NCI-H1417 (cell line): ENCODE measurements at places on chromosomes 16 and 17.

DNA sequence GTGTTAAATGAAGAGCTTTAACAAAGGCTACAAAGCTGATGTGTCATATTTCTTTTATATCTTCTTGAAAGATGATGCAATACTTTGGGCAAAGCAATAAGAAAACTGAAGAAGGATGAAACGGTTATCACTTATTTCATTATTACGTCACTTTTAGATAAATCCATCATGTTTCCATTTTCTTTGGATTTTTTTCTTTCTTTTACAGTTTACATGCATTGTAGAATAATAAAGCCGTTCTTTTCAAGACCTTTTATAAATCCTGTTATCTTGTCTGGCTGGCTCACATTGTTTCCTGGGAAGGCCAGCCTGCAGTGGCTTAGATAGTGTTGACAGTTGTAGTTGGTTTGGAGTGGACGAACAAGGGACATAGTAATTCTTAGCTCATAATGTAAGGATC, 28.9 kb downstream of the TANC2 start:
- no peak for DNase-seq

GRCh38 chr17:70017941-70018340, 57.1 kb upstream of the KCNJ16 start:
- DNase-seq, result no peak

DNA sequence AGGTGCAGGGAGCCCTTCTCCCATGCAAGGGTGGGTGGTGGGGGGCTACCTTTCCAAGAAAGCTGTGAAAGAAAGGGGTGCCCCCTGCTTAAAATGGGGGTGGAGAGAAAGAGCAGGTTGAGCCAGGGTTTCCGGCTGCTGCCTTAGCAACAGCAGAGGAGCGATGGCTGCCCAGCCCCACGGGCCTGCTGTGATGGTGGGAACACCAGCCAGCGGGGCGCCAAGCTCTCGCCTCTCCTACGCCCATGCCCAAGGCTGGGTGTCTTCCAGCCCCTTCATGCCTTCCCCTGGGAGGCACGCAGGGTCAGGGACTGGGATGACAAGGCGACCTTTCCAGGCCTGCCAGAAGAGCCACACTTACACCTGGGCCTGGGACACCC, 3.0 kb downstream of the FMNL1 start:
- no peak for DNase-seq

GRCh38 chr16:50269061-50269705, 2.8 kb downstream of the ADCY7 start:
- DNase-seq, result no peak

GRCh38 chr17:81350320-81350890, 44.9 kb upstream of the BAHCC1 start:
- no peak for DNase-seq

DNA sequence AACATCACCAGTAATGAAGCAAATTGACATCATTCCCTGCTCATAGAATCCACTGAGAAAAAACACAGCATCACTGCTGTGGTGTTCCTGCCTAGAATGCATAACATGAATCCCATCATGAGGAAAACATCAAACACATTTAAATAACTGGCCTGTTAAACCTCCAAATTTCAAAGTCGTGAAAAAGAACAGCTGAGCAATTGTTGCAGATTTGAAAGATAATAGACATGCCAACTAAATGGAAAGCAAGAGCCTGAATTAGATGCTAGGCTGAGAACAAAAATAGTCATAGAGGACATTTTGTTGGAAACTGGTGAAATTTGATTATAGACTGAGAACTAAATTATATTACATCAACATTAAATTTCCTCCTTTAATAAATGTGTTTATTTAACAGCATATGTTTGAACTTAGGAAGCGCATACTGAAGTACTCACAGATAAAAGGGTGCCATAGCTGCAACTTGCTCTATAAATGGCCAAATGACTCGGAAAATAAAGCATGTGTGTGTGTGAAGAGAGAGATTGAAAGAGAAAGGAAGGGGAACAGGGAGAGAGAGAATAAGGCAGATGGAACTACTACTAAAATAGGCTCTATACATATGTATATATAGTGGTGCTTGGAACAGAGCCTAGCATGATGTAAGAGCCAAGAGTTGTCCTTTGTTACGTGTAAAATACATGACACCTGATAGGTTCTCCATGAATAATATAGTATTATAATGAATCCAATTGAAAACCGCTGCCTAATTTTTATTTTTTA, 305.0 kb upstream of the MON1B start:
- no peak for DNase-seq

GRCh38 chr17:33506889-33507650, 214.0 kb upstream of the ASIC2 start:
- no peak for DNase-seq

GRCh38 chr17:69949496-69949895, 125.5 kb upstream of the KCNJ16 start:
- DNase-seq, result no peak

DNA sequence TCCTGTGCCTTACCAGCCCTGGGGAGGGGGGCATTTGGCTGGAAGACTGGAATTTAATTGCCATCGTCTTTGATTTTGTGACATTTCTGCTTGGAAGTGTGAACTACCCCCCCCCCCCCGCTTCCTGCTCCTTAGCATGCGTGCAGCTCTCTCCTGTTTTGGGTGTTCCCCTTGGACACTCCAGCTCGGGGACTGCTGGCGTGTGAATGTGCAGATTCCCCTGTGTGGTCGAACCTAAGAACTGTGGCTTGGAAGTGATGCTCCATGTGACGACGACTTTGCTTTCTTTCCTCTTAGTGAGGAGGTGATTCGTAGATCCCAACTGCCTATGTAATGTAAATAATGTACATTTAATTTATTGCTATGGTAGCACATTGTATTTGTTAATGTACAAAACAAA, 26.1 kb downstream of the OR1D5 start:
- DNase-seq, result no peak

- DNase-seq, result no peak
Observed at GRCh38 chr16:19223235-19224170, 55.5 kb downstream of the SYT17 start.

DNA sequence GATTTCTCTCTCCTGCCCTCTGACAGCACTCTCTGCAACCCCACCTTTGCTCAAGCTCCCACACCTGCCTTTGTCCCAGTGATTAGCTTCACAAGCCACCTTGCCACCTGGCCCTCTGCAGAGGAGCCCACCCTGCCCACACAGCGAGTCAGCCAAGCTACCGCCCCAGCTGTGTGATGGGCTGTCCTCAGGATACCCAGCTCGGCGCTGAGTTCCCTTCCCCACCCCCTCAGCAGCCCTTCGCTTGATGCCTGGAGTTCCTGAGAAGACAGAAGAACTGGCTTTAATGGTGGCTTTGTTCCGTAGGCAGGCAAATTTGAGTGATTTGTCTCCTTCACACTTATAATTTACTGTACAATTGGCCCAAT, 266.4 kb downstream of the CBLN1 start:
- no peak for DNase-seq

- peak; percentile 31 for DNase-seq
Observed at GRCh38 chr17:44988044-44988942, 20.2 kb upstream of the C1QL1 start.

DNA sequence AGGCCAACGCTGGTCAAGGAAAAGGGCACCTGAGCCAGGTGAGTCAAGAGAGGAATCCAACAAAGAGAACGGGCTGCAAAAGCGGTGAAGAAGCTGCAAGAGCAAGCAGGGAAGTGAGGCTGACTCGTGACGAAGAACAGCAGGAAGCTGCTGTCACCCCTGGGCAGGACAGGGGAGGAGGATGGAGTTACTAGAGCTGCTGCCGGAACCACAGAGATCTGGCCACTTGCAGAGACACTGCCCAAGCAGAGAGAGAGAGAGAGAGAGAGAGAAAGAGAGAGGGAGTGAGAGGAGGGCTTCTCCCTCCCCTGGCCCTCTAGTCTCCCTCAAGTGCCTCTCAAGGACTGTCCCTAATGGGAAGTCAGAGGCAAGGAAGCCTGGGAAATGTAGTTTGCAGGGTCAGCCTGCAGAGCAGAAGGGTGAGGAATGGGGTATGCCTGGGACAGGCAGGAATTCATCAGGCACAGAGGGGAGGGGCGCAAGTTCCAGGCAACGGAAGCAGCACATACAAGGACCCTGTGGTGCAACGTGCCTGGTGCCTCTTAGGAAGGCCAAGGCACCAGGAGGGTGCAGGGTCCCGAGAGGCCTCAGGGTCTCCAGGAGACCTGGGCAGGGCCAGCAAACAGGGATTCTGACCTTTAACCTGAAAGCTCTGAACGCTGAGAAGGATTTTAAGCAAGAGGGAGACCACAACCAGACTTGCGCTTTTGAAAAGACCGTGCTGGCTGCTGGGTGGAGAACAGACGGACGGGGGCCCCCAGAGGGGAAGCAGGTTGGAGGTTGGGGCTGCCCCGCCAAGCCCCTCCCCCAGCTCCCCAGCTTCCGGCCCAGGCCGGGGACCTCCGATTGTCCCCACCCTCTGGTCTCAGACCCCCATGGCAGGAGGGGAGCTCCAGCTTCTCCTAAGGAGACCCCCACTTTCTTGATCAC, 45.8 kb upstream of the CIBAR2 start:
- peak; percentile 62 for DNase-seq

DNA sequence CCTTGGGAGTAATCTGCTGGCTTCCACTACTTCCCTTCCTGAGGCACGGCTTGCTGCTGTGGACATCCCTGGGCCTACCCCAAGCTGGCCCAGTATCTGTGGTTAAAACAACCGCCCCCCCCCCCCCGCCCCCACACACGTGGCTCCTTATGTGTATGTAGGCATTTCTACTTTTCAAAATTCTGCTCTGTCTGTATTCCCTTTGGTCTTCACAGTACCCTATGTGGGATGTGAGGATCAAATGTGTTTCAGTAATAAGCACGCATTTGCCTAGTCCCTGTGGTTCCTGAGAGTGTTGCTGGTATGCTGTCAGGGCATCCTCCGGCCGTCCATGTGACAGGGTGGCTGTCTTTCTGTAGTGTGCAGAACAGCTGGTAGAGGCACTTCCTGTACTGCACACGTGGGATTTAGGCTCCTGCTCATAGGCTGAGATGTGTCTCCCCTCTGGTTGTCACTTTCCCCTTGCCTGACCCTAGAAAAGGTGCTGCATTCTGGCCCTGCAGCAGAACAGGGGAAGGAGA, 2.2 kb downstream of the NT5M start:
- no peak for DNase-seq

- DNase-seq, result no peak
Observed at GRCh38 chr17:60305141-60305540, 86.8 kb downstream of the USP32 start.

DNA sequence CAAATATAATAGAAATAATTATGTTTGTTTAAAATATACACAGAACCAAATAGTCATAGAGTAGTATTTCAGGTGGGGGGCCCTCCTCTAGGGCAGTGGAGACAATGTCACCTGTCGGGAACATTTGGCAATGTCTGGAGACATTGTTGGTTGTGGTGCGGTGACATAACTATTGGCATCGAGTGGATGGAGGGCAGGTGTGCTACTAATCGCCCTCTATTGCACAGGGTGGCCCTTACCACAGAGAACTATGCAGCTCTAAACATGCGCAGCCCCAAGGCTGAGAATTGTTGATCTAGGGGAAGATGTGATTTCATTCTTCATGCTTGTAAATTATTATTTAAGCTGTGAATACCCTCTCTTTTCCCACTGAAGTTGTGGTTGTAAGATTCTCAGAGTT, 594.0 kb downstream of the WWOX start:
- no peak for DNase-seq

DNA sequence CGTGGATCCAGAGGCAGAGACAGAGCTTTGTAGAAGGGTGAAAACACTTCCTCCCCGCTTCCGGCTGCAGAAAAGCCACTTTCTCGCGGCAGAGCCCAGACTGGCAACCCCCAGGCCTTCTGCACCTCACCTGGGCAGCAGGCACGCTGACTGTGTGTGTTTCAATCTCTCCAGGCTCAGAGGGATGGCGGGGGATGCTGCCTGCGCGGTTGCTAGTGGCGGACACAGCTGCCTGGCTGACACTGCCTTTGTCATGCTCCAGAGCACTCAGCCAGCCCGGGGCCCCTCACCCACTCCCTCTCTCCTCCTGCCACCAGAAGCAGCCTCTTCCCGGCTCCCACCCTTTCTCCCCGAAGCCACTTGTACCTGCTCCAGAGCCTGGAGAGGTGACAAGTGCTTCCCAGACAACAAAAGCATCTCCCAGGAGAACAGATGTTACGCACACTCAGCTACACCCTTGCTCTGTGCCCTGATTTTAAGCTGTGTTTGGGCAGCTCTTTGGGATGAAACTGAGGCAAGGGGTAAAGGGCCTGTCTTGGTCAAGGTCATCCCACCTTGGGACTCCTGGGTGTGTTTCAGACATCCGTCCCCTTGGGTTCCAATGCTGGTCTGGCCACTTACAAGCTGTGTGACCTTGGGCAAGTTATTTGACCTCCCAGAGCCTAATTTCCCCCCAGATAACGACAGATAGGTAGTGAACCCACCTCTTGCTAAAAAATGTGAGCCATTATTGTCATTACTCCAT, 9.2 kb upstream of the GLIS2 start:
- DNase-seq, result peak; percentile 87

GRCh38 chr16:22324787-22325597, 27.8 kb downstream of the POLR3E start:
- DNase-seq, result no peak

- no peak for DNase-seq
Observed at GRCh38 chr17:31702041-31702440, 157.0 kb downstream of the COPRS start.

- no peak for DNase-seq
Observed at GRCh38 chr16:66250686-66251431, 115.6 kb upstream of the CDH5 start.
